Stimulated activated CD4-positive, alpha-beta T cell treated with anti-CD3 and anti-CD28 coated beads, Interleukin-4, amount 100 ng/mL, for 4 hours (primary cell): ENCODE measurements at places on chromosomes 16 and 17.

- DNase-seq, result no peak
Measured at GRCh38 chr17:4934173-4934979, 2.3 kb downstream of the GP1BA start.

DNA sequence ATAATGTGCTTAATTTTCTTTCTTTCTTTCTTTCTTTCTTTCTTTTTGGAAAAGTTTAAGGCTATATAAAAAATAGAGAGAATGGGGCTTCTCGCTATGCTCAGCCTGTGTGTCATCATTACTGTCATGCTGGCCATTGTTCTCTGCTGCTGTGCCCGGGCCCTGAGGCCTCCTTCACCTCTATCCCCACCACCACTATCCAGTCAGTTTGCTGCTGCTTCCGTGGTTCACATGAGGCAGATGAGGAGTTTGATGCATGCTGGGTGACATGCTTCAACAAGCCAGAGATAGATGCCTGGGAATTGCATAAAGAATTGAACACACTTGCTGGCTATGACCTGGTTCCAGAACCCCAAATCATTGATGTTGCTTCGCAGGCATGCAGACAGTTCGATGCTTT is 36.3 kb downstream of the PITPNC1 start:
- no peak for DNase-seq

GRCh38 chr17:67443931-67444595 is 67.0 kb downstream of the PITPNC1 start:
- no peak for DNase-seq

- no peak for DNase-seq
Measured at GRCh38 chr16:87742781-87743490, 22.9 kb downstream of the KLHDC4 start.

- no peak for DNase-seq
Measured at GRCh38 chr17:82917699-82918345, 78.0 kb upstream of the ZNF750 start.

- DNase-seq, result peak; percentile 21
Measured at GRCh38 chr17:79082311-79083190, 7.9 kb downstream of the ENGASE start.

DNA sequence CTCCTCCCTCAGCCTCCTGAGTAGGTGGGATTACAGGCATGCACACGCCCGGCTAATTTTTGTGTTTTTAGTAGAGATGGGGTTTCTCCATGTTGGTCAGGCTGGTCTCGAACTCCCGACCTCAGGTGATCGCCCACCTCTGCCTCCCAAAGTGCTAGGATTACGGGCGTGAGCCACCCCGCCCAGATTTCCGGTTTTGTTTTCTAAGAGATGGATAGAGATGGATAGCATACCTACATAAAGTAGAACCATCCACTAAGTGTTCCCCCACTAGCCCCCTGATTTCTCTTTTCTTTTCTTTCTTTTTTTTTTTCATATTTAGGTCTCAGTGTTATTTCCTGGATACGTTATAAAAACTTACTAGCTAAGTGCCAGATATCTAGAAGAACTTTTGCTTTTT is 2.0 kb downstream of the WSB1 start:
- DNase-seq, result no peak

- DNase-seq, result no peak
Measured at GRCh38 chr17:76924345-76925342, 56.4 kb downstream of the MGAT5B start.

DNA sequence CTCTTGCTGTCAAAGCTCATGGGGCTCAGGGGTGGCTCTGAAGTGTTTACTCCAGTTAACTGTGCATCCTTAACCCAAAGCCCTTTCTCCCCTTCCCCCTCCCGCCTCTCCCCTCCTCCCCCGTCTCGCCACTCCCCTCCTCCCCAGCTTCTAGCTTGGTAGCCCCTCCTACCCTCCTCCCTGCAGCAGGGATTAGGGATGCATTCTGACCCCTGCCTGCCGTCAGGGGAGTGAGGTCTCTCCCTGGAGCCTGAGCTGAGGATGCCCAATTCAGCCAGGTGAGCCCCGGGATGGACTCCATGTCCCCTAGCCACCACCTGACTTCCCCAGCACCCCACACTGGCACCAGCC is 1.6 kb downstream of the HS3ST6 start:
- no peak for DNase-seq

DNA sequence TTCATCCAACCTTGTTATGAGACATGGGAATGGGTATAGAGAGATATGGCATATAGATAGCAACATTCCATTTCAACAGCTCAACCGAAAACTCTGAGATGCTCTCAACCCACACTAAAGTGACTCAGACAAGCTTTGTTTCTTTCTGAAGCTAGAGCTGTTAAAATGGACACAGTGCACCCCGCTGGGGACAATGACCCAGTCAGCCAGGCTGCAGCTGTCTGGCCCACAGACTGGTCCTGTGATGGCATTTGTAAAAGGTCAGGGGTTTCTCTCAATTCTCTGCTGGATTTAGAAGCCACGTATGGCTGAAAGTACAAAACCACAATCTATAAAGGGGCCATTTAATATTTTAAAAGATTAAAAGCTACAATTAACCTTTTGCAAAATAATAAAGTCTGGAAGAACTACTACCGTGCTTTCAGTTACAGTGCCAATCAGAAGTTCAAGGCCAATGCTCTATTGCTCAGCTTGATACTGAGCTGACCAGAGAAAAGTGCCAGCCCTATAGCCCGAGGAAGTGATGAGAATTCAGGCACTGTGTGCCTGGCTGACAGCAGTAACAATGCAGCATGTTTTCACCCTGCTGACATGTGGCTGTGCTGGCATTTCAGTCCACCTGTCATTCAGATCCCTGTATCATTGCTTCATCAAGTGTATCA is 60.2 kb downstream of the TEX2 start:
- DNase-seq, result no peak

- no peak for DNase-seq
Measured at GRCh38 chr16:11448796-11449416, 103.6 kb downstream of the RMI2 start.

DNA sequence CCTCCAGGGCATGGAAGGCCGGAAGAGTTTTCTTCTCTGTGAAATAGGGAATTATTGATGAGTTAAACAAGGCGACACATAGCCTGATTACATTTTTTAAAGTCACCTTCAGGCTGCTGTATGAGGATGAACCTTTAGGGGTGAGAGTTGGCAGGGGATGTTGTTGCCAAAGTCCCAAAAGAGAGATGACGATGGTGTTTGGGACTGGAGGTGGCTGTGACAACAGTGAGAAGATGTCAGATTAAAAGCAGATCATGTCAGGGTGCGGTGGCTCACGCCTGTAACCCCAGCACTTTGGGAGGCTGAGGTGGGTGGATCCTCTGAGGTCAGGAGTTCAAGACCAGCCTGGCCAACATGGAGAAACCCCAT is 16.8 kb upstream of the ASGR2 start:
- no peak for DNase-seq

GRCh38 chr16:65041667-65042066 is 80.2 kb downstream of the CDH11 start:
- no peak for DNase-seq

DNA sequence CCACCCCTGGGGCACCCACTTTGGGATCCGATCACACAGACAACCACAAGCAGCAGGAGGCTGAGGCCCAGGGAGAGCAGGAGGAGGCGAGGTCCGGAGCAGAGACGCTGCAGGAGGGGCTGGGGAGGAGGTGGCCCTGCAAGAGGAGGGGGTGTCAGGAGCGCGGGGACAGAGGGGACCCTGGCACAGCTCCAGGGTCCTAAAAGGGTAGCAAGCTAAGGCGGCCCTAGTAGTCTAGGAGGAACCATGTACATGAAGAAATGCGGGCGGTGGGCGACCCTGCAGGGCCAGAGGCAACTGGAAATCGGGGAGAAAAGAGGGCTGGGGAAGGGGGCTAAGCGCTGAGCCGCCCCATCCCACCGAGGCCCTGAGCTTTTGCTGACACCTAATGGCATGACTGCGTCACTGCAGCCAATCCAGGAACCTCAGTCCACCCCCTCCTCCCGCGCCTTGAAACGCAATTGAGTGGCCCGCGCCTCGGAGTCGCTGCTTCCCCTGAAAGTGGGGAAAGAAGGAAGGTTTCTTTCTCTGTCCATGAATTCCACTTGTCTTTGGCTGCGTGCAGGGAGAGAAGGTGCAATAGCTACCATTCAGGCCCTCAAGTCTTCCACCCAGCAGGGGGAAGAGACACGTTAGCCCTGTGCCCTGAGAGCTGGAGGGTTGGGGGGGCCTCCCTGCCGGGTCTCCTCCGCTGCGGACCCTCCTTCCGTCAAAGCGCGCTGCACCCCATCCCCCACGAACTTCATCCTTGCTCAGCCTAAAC is 1.8 kb downstream of the ASGR1 start:
- DNase-seq, result peak; percentile 56

GRCh38 chr17:1765576-1765975 is 3.7 kb downstream of the SERPINF1 start:
- DNase-seq, result no peak

- no peak for DNase-seq
Measured at GRCh38 chr17:48126532-48126850, 18.9 kb downstream of the SNX11 start.

DNA sequence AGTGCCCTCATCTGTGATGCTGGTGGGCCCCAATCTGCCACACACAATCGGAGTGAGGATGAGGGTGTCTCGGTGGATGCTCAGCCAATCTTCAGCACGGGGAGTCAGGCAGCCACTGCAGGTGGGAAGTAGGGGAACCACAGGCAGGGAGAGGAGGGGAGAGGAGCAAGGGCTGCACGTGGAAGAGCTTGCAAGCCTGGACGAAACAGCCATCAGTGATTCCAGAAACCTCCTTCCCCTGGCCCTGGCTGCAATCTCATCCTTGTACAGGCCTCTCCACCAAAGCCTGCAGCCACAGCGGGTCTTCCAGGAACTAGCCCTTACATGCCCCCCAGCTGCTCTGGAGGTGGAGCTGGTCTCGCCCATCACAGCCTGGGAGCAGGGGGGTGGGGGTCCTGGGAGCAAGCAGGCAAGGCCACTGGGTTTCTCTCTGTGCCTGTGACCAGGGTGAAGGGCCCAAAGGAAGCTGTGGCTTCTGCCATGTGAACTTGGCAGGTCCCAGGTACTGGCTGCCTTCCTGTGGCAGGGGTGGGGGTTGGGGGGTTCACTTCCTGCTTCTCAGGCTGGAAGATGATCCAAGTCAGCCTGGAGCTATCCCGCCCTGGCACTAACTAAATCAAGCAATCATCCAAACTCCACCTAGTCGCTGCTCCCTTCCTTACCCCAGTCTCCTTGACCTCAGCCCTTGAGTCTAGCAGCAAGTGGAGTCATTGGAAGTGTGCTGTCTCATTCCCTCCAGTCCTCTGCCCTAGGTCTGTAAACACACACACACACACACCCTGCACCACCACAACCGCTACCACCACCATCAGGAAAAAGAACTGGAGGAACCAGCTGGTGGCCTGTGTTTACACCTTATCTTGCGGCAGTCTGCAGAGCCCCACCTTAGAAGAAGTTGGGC is 29.4 kb upstream of the MLKL start:
- no peak for DNase-seq

DNA sequence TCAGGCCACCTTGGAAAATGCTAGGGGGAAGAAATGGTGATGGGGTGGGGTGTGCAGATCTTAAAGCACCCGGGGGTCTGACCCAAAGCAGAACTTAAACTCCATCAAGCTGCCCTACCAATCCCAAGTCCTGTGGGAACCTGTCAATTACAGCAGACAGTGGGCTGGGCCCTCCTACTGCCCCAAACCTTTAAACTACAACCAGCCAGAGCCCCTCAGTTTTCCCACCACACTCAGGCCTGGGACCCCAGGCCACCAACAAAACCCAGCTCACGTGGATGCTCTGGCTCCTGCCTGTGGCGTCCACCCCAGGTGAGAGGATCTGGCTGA is 2.7 kb downstream of the MYO18A start:
- DNase-seq, result no peak

GRCh38 chr16:27818246-27818645 is 245.3 kb downstream of the GSG1L start:
- DNase-seq, result no peak

DNA sequence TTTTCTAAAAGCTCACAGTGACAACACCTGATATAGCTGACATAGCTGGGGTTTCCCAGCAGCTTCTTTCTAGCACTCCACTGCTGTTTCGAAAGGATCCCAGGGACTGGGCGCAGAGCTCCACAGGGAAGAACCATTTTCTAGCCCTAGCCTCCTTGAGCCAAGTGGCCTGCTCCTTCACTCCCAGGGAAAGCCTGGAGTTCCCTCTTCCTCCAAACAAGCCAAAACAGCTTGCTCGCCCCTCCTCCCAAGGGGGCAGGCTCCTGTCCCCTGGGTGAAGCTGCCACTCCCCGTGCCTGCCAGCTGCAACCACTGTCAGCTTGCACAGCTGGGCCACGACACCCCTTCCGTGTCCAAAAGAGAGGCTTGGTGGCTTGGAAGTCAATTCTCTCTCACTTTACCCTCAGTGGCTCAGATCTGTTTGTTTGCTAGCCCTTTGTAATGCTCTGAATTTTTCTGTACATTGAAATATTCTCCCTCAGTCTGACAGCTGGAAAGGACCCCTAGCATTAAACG is 59.8 kb downstream of the CYTH1 start:
- no peak for DNase-seq

DNA sequence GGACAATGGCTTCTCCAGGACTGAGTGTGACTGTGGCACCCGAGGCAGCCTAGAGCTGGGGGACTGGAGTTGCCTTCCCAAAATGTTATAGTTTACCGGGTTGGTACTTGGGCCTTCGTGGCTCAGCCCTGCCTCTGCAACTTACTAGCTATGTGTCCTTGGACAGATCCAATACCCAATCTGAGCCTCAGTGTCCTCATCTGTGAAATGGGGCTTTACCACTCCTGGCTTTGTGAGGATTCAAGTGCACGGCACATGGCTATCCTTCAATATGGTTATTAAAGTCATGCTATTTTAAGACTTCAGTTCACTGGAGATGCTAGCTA is 9.6 kb downstream of the IRX5 start:
- DNase-seq, result no peak

- DNase-seq, result no peak
Measured at GRCh38 chr16:66705790-66706505, 9.4 kb upstream of the CMTM4 start.
